ENCODE measurements at places on chromosomes 1 and 21. TPM values are rescaled to one million over a fixed set of nuclear protein-coding genes. Genes with fewer than 3 reads are reported as not detected.

SPSB1 gene
- 9.2 TPM for total RNA-seq

GJA4 gene
- total RNA-seq = 6.1 TPM

RORC gene
- total RNA-seq = 4.0 TPM

DNA sequence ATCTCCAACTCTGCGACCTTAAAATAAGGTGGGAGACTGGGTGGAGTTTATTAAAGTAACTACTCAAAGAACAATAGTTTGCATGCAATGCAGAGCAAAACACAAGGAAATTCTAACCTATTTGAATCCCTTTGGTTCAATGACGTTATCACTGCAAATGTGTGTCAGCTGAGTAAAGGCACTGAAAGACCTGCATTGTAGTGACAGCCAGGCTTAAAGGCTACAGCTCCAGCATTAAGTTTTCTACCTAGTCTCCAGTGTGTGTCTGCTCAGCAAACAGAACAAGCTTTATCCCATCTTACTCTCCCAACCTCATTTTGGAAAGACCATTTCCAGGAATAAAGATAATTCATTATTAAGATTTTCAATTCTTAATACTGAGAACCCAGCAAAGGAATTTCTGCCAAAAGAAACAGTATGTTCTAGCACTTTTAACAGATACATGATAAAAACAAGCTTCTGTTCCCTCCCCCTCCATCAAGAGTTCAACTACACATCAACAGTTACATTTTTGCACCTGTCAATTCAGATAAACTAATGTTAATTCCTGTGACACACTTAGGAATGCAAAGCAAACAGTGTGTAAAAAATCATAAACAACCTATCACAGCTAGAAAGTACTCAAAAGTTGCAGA, 14.2 kb downstream of the PTP4A2 start:
- DNase-seq = no peak

DNA sequence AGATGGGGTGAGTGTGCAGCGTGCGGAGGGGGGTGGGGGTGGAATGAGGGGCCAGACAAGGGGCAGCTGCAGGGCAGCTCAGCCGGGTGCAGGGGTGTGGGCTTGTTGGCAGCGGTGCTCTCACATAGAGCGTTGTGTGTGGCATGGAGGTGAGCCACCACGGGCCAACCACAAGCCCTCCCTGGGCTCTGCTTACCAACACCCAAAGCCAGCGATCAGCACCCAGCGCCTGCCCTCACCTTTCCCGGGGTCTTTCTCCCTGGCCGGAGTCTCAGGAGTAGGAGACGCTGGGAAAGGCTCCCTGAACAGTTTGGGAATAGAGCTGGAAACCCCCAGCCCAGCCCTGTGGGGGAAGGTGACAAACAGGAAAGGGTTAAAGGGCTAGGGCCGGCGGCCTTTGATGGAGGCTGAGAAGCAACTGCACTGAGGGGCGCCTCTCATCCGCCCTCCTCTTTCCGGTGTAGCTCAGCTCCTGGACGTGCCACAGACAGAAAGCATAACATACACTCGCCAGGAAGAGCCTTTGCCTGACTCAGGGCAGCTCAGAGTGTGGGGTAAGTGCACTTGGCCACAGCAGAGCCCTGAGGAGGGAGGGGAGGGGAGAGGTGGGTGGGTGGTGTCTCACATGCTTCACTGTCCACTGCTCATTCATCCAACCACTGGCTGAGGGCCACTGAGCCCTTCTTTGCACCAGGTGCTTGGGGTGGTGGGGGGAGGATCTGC, 577 bp downstream of the IKBKE start:
- no peak for DNase-seq

- DNase-seq = no peak
These were observed 15.8 kb downstream of the SYNJ1 start for GRCh38 chr21:32712043-32712442.

GRCh38 chr1:232170909-232171308, 459.0 kb downstream of the SIPA1L2 start:
- DNase-seq = no peak

GRCh38 chr21:34243562-34243961, 120.2 kb upstream of the KCNE2 start:
- no peak for DNase-seq

GRCh38 chr1:245409341-245410195, 254.8 kb downstream of the KIF26B start:
- no peak for DNase-seq

DNA sequence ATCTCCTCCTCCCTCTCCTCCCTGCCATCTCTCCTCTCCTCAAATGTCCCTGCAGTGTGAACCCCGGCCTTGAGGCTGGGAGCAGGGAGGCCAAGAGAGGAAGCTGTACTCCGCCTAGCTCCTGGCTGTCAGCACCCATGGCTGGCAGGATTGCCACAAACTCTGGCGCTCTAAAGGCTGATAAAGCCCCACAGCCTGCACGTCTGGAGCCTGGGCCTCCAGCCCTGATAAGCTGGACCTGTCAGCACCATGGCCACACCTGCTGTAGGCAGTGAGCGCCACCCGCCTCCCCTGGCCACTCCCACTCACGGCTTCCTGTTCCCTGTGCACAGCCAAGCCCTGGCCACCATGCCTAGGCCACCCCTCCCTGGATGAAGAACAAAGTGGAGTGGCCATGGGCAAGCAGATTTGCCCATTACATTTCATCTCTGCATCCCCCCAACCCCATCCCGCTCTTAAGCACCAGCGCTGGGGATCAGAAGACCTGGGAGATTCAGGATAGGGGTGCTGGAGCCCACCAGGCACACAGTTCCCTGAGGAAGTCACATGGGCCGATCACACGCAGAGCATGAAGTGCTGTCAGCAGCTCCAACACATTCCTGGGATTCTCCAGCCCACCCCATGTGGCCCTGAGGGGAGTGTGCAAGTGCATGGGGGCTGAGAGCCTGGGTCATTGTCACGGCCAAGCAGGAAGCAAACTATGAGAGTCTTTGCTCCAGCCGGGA, 24.2 kb upstream of the NPPB start:
- DNase-seq = no peak

- no peak for DNase-seq
These were observed 44.6 kb downstream of the CD247 start for GRCh38 chr1:167473761-167474160.

- DNase-seq = no peak
These were observed 5.9 kb downstream of the SELENON start for GRCh38 chr1:25805863-25806225.

DNA sequence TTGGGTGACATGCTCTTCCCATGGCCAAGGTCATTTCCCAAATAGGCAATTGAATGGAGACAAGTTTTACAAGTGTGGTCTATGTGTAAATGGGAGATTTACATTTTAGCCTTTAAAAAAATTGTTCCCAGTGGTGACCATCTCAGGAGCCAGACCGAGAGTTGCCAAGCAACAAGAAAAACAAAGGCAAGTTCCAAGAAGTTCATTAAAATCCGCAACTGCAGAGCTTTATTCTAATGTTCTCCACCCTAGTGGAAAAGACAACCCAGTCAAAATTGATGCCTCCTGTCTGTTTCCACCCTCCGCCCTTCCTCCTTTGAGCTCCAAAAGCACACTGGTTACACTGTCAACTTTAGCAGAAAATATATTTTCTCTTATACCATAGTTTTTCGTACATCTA, 33.2 kb upstream of the CD55 start:
- DNase-seq = peak; percentile 66

GRCh38 chr1:244237445-244237844, 186.4 kb downstream of the ZBTB18 start:
- DNase-seq = no peak

DNA sequence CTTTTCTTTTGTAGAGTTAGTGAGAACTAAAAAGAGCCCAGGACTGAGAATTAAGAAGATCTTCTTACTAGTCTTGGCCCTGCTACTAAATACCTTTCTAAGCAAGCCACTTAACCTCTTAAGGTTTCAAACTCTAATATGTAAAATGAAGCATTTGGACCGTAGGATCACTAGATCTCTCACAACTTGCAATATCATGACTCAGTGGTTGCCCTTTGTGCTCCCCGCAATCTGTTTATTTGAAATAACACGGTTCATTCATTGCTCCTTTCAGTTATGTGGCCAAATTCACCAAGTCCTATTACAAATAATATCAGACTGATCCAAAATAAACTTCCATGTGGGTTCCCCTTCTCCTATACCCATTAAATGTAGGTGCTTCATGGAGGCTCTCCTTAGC, 10.8 kb downstream of the PALMD start:
- no peak for DNase-seq

GRCh38 chr21:36522219-36522808, 42.4 kb upstream of the CLDN14 start:
- no peak for DNase-seq

- no peak for DNase-seq
These were observed 19.1 kb downstream of the COL24A1 start for GRCh38 chr1:86137436-86137835.

Measured in skin of body (tissue), 3 donors.